IMR-90 (cell line): ENCODE measurements at places on chromosomes 2 and 18. TPM values are rescaled to one million over a fixed set of nuclear protein-coding genes. Genes with fewer than 3 reads are reported as not detected.

Gene CD207
- total RNA-seq: not detected in 2 replicates

Gene GBX2
- total RNA-seq: not detected in 2 replicates

Gene IL1RN
- total RNA-seq: not detected in 2 replicates

Gene CCDC141
- under 0.01 TPM in 1 of 2 replicates, not detected in the other for total RNA-seq

Gene KCNG2
- total RNA-seq: not detected in 2 replicates

Gene REEP1
- under 0.01 TPM in 2 replicates for total RNA-seq

Gene ROCK1
- total RNA-seq: 17.0 and 33.6 TPM in 2 replicates

Gene CTLA4
- not detected in 2 replicates for total RNA-seq

Gene POTEI
- total RNA-seq: not detected in 2 replicates

DNA sequence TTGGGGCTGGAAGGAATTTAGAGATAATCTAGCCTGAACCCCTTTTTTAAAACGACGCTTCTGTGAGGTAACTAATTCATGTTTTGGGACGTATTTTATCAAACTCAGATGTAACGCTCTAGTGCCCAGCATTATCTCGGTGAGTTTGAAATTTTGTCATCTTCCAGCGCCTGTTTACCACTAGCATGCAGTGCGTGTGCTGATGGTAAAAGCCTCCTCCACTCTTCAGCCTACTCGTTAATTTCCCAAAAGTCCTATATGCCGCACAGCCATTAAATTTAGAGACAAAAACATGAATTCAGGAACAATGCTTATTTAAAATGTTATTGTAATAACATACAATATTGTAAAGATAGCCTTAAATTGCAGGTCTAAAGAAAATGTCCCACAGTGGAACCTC is 2.8 kb downstream of the ZCCHC2 start:
- DNase-seq: no peak

GRCh38 chr2:160229591-160229990 is 29.5 kb upstream of the ITGB6 start:
- DNase-seq: peak; percentile 62

DNA sequence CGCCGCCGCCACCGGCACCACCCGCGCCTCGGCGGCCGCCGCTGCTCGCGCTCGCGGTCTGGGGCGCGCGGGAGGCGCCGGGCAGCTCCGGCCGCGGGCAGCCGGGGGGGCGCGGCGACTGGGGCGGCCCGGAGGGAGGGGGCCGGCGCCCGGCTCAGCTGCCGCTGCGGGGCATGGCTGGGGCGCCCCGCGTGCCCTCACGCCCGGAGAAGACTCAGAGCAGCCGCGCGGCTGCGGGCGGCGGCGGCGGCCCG is 295 bp downstream of the GAREM1 start:
- no peak for DNase-seq

DNA sequence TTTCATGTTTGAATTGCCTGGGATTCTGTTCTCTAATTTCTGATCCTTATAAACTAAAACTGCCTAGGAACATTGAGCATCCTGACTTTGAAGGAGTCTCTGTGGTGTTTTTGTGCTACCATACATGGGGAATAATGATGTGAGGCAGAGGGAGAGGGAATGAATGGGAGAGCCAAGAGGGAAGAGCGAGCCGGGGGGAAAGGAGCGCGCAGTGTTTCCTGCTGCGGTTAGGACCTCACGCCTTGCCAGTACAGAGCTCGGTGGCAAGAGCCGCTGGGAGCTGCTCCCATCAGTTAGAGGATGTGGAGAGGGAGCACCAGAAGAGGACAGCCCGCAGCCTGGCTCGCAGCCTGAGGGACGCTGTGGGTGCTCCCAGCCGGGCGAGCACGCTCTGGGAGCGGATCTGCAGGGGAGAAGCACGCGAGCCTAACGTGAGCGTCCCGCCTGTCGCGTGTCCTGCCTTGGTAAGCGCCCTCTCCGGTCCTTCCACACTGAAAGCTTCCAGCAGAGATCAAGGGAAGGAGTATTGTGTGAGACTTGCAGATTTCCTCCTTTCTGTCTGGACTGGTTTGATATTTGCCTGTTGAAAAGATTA is 114.7 kb downstream of the FAM210A start:
- peak; percentile 9 for DNase-seq

DNA sequence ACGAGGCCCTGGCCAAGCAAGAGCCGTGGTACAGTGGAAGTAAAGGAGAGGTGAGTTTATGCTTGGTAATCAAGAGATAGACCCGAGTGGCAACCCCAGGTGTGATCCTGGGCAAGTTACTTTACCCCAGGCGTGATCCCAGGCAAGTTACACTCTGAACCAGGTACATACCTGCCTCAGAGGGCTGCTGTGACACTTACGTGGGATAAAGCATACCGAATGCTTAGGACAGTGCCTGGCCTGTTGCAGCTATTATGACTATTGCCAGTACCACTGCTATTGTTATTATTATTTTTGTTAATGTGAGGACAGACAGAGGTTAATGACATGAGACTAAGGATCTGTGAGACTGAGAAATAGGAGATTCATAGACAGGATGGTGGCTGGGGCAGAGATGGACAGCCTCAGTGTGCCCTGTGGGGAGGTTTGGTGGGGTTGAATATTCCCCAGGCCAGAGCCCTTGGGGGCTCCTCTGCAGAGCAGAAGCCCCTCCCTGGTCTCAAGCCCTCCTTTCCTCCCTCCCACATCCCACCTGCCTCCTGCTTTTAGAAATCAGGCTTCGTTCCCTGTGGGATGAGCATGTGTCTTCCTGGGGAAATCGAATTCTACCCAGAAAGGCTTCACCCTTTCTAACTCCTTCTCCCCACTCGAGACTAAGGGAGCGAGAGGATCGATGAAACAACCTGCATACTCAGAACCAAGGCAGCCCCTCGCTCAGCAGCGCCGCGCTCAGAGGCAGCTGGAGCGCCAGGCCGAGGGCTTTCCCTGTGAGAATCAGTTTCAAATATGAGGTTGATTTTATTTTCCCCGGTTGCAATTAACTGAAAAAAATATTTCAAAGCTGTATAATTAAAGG is 62.0 kb upstream of the SIX3 start:
- DNase-seq: no peak

- no peak for DNase-seq
Observed at GRCh38 chr2:28310107-28310506, 82.6 kb upstream of the FOSL2 start.

DNA sequence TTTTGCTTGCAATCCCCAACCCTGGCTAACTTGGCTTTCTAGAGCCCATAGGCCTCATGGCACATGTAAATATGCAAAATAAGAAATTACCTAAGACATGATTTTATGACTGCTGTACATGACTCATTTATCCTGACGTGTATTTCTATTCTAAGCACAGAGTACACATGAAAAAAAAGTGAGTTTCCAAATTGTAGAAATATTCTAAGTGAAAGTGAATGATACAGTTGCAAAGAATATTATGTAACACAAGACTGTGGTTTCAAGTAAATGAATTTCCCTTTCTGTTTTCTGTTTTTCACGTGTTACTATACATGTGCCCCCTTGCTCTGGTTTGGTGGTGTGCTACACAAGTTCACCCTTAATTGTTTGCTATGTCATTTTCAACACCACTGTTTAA is 162.4 kb downstream of the LRP1B start:
- no peak for DNase-seq

DNA sequence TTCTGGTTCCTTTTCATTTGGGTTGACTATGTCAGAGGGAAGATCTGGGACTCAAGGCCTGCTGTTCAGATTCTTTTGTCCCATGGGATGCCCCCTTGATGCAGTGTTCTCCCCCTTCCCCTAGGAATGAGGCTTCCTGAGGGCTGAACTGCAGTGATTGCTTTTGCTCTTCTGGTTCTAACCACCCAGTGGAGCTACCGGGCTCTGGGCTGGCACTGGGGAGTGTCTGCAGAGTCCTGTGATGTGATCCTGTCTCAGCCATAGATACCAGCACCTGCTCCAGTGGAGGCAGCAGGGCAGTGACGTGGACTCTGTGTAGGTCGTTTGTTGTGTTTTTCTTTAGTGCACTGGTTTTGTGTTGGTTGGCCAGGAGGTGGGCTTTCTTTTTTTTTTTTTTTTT is 32.1 kb upstream of the RHOB start:
- DNase-seq: no peak

DNA sequence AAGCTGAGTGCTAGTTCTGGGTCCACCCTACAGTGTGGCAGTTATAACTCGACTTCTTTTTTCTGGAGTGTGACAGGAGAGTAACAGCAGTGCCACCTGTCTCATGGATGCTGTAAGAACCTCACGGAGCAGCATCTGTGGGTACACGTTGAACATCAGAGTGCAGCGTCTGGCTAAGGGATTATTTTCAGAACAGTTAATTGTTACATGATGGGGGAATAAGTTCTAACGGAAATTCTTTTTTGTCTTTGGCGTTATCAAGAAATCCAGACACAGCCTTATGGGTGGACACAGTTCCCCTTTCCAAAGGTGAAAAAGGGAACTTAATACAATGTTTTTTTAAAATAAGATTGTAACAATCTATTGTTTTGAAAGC is 28.3 kb upstream of the TOGARAM2 start:
- no peak for DNase-seq

GRCh38 chr2:128310094-128310716 is 8.5 kb downstream of the HS6ST1 start:
- no peak for DNase-seq

DNA sequence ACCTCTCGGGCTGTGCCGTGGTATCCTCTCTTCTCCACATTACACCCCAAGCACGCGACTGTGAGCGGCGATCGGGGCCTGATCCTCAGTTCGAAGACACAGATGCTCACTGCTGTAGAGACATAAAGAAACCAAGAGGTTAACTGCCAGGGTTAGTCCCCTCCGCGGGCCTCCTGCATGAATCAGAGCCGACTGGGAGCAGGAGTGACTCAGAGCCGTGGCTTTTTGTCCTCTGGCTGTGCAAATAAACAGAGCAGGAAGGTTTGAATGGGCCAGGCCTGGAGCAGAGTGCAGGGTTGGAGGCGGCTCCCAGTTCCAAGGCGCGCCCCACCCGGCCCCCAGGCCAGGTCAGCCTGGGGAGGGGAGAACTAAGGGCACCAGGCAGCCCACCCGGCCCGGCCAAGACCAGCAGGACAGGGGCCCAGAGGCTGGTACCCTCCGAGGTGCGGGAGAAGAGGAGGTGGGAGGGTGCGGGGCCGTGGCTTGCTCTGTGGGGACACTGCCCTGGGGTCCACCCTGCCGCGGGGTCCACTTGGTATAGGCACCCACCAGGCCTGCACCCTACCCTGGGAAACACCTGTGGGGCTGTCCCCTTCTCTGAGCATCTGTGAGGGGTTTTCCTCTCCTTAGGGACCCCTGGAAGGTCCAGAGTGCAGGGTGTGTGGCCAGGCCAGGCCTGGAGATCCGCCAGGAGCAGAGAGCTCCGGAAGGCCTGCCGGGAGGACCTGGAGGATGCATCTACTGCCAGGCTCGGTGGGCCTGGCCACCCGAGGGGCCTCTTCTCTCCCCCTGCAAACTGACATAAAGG is 16.5 kb downstream of the TWIST2 start:
- peak; percentile 99 for DNase-seq

DNA sequence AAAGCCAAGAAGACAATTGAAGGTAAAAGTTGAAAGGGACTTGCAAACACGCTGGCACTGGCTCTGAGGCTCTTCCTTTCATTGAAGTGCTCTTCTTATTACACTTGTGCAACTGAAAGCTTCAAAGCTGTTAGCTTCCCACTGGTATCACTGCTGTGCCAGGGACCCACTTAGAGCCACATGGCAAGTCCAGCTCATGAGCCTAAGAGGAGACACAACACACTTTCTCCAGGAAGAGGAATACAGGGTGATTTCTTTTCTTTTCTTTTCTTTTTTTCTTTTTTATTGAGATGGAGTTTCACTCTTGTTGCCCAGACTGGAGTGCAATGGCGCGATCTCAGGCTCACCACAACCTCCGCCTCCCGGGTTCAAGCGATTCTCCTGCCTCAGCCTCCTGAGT is 218.2 kb downstream of the ATAD2B start:
- DNase-seq: no peak

GRCh38 chr2:241763551-241764274 is 12.9 kb upstream of the GAL3ST2 start:
- DNase-seq: no peak

DNA sequence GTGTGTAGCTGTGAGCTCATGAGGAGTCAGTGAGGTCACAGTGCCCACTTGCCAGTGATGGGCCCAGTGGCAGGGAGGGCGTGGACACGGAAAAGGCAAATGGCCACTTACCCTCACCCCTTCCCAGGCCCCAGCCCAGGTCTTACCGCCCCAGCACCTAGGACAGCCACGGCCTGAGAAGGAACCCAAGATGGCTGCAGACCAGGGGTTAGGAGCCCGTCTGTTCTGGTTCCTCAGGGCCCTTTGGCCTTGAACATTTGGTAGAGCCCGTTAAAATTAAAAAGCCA is 74.1 kb downstream of the EMX1 start:
- no peak for DNase-seq

DNA sequence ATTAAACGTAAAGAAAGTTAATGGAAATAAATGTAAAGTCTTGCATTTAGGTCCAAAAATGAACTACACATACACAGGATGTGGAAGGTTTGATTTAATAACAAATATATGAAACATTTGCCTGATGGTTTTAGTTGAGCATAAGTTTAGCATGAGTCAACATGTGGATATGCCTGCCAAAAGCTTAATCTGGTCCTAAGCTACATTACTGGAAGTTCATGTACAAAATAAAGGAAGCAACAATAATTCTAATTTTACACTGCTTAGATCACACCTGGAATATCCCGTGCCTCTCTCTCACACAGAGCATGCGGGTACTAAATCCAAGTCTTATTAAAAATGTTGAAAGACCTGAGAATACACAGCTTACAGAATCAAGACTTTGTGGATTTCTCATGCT is 276.5 kb upstream of the NRP2 start:
- peak; percentile 94 for DNase-seq

- no peak for DNase-seq
Observed at GRCh38 chr18:58345875-58346274, 283.0 kb downstream of the ALPK2 start.

- no peak for DNase-seq
Observed at GRCh38 chr2:48525269-48525943, 4.5 kb upstream of the STON1 start.
